Renal pelvis (tissue), 12 donors: ENCODE measurements at places on chromosomes 2 and 18.

GRCh38 chr18:3016585-3017297, 3.8 kb upstream of the LPIN2 start:
- DNase-seq = no peak

GRCh38 chr2:174666845-174667244, 69.2 kb upstream of the WIPF1 start:
- DNase-seq = no peak

- DNase-seq = no peak
Observed at GRCh38 chr2:151562398-151562797, 152.7 kb downstream of the RIF1 start.

DNA sequence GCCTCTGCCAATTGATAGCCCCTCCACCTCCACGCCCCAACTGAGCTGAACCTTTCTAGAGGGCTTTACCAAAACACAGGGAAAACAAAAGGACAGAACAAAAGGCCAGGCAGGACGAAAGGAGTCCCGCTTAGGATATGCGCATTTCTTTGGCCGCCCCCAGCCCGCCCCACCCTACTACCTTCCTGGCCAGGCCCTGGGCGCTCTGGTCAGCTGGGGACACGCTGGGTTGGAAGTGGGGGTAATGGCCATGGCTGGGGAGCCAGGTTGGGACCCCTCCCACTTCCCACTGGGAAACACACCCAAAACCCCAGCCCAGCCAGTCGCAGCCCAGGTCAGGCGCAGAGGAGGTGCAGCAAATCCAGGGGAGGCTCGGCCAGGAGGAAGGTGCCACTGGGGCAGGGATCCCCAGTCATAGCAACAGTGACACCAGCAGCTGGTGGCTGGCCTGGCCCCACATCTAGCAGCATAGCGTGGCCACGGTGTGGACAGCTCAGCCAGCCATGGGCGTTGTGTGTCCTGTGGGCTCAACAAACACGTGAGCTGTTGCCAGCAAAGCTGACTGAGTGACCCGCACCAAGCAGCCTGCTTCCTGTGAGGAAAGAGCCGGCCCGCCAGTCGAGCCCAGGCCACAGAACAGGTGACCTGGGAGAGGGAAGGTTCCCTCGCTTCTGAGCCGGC, 24.6 kb upstream of the B3GNT7 start:
- no peak for DNase-seq

GRCh38 chr2:138336146-138336545, 165.4 kb upstream of the SPOPL start:
- no peak for DNase-seq

- DNase-seq = no peak
Observed at GRCh38 chr18:43061318-43061717, 54.2 kb downstream of the RIT2 start.

GRCh38 chr2:174399171-174399570, 3.6 kb downstream of the SCRN3 start:
- no peak for DNase-seq

GRCh38 chr18:4639628-4640310, 184.7 kb upstream of the DLGAP1 start:
- DNase-seq = no peak

GRCh38 chr2:134785659-134786430, 52.6 kb upstream of the ACMSD start:
- no peak for DNase-seq

DNA sequence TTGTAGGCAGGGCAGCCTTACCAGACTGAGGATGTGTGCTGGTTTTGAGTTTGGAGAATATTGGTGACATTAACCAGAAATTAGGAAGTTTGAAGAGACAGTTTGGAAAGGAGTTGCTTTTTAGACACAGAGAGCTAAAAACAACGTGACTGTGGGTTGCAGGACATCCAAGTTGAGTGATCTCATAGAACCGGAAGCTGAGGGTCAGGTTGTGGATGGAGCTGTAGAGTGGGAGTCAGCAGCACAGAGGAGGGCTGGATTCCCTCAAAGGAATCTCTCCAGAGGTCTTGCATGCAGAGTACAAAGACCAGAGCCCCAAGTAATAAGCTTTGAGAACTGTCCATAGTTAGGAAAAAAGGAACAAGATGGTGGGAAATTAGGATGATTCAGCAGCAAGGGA, 9.3 kb downstream of the MAPRE3 start:
- DNase-seq = no peak

GRCh38 chr2:208280933-208281332, 14.9 kb downstream of the PIKFYVE start:
- no peak for DNase-seq

GRCh38 chr2:73095910-73096309, 16.8 kb downstream of the RAB11FIP5 start:
- DNase-seq = no peak

DNA sequence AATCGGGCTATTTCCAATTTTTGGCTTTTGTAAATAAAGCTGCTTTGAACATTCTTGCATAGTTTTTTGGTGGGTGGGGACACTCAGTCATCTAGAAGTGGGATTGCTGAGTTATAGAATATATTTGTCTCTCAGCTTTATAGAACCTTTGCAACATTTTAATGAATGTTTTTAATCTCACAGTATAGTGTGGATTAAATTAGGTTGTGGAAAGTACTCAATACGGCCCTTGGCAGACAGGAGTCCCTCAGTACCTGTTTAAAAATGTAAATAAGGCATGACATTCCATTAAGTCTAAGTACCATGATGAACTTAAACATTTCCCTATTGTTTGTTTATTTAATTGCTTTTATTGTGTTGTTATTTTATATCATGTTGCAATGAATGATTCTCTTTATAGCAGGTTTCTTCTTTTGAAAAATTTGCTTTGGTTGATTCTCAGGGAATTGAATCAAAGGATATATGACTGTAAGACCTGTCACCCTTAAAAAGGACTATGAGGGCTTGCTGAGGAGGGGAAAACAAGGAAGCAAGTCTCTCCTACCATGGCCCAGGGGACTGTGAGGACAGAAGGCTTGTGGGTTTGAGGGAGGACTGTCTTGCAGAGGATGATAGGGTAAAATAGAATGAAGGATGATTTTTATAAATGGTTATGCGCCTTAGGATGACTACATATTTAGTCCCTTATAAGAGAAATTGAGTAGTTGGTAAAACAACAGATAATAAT, 165.1 kb downstream of the RPIA start:
- no peak for DNase-seq

- DNase-seq = no peak
Observed at GRCh38 chr18:61076986-61077385, 256.2 kb upstream of the CDH20 start.

DNA sequence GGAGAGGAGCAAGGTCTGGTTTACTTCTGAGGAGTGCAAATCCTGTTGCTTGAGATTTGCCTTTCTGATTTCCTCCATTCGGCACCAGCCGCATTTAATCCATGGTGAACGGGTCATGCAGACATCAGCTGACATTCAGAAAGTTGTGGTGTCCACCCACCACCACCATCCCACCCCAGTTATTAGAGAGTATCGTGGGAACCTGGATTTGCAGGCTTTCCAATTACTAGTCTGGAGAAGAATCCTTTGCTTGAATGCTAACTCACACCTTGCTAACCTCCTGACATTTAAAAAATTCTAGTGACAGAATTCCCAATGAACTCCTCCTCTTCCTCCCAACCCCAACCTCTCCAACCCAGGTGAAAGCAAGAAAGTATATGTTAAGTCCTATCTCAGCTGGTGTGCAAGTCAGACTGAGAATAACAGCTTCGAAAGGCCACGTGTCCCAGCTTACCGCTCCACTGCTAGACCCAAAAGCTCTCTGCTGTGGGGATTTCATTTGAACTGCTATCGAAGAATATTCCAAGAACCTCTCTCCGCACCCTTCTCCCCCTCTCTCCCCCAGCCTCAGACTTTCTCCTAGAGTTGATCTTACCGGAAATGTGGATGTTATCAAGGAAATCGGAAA, 17.7 kb downstream of the BCL11A start:
- DNase-seq = no peak

- no peak for DNase-seq
Observed at GRCh38 chr2:9705196-9705595, 74.4 kb upstream of the YWHAQ start.

DNA sequence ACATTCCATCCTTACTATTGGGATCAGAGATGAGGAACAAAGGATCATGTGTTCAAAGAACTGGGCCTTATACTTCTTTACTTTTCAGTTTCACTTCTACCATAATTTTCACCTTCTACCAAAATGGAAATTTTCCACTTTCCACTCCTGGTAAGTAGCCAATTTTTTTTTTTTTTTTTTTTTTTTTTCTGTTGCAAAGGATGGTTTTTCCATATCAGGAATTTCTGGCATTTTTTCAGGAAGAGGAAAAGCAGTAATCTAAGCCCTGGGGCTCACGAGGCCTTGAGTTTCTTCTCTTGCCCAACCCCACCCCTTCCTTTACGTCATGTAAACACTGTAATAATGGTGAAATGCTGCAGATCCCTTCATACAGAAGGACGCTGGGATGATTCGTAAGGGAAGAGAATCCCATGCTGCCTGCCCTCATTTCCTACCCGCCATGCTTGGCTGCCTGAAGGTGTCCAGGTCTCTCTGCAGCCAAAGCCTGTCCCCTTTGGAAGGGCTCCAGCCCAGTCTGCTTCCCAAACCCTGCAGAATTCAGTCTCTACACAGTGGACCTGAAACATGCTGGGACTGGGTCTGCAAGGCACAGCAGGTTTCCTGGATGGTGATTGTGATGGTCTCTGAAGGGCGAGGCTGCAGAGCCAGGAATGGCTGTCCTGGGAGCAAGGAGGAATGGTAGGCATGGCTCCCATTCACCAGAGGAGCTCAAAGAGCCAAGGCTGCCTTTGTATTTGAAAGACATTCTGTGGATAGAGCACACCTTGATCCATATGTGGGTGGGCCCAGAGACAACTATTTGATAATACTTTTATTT, 57.0 kb downstream of the EFR3B start:
- DNase-seq = no peak

DNA sequence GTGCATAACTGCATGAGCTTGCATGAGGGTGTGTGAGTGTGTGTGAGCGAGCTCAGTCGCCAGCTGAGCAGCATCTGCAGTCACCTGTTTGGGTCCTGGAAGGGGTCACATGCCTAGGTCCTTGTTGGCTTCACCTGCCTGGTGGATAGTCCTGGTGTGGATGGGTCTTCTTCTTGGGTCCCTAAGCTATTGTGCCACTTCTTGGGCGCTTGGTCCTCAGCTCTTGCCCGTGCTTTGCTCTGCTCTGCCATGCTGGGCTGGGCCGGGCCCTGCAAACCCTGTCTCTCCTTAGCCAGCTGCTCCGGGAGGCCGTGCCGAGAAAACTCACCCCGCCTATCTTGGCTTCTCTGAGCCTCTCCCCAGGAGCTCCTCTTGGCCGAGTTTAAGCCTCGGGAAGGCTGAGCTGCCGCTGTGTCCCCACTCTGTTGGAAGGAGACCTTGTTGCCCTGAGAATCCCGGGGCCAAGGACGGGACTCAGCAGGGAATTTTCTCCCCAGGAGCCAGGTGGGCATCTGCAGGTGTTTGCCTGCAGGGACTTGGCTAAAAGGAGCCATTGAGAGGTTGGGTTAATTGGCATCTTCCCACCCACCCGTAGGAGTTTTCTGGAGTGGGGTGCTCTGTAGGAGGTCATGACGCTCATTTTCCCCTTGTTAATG, 300.8 kb downstream of the NDUFA10 start:
- no peak for DNase-seq

DNA sequence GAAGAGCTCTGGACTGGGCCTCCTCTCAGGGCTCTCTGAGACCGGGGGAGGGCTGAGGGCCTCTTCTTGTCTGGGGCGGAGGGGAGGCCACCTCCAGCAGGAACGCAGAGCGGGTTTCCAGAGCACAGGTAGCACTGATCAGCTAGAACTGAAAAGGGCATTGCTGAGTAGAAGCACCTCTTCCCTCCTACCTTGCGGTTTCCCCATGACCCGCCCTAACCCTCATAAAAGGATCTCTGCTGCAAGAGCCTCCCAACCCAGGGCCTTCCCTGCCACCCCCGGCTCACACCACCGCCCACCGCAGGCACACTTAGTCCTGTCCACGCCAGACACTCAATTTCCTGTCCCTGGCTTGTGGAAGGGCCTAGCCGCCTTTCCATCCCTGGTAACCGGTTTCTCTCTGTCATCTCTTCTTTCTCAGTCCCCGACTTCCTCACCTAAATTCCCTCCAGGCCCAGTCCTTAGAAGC, 966 bp downstream of the ADCY3 start:
- no peak for DNase-seq

- no peak for DNase-seq
Observed at GRCh38 chr2:73516033-73516432, 126.2 kb downstream of the NAT8 start.

GRCh38 chr2:24456599-24457556, 34.2 kb upstream of the NCOA1 start:
- DNase-seq = no peak

DNA sequence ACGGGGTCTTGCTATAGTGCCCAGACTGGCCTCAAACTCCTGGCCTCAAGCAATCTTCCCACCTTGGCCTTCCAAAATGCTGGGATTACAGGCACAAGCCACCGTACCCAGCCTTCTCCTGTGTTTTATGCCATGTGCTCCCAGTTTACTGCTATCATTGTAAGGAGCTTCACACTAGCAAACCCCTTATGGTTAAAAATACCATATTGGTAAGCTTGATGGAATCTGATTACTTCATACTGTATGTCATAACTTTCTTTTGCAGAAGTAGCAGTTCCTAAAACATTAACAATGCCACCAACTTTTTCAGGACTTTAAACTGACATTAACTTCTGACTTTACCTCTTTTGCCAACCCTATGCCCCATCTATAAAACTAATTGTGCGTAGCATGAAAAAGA, 36.2 kb downstream of the HAT1 start:
- no peak for DNase-seq
